ENCODE measurements at places on chromosomes 12 and 14. TPM values are rescaled to one million over a fixed set of nuclear protein-coding genes. Genes with fewer than 3 reads are reported as not detected.

The PTPN6 gene
- total RNA-seq, result 5.8 TPM

The SLC6A15 gene
- 0.98 TPM for total RNA-seq

The AKAP5 gene
- 0.27 TPM for total RNA-seq

The LHX5 gene
- not detected for total RNA-seq
